ENCODE measurements at places on chromosomes 5 and 9. TPM values are rescaled to one million over a fixed set of nuclear protein-coding genes. Genes with fewer than 3 reads are reported as not detected.

DNA sequence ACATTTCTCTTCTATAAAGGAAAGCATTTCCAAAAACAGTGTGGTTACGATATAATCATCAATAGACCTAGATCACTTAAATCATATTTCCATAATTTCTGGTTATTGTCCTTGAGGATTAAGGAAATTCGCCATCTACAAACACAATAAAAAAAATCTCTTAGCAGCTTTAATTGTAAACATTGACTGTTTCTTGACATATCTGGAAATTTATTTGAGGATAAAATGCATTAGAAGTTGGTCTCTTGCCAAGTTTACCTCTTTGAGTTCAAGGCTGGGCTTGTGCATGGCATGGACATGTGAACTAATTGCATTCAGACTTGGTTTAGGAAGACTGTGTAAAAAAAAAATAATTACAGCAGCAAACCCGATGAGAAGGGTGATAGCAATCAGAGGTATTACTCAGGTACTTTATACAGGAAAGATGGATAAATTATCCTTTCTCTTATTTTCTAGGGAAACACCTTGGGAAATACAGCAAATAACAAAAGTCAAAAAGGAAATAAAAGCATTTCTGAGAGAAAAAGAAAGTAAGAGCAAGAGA, 237.9 kb downstream of the SLF1 start:
- DNase-seq = no peak

The DAB2IP gene
- total RNA-seq = 86.1 TPM

DNA sequence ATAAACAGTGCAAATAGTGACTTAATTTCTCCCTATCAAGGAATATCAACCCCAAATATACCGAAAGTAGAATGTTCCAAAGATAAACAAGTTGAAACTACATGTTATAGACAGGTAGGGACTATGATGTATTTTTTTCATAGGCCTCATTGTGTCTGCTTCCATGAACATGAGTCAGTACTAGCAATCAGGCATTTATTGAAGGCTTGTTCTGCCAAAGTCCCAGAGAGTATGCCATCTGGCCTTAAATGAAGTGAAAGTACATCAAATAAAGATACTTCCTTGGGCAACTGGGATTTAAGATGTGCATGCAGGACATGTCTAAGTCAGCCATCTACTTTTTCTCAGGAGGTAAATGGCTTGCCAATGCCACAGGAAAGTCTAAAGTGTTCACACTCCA, 6.5 kb downstream of the GHR start:
- no peak for DNase-seq

The PGM5 gene
- total RNA-seq = 17.6 TPM

DNA sequence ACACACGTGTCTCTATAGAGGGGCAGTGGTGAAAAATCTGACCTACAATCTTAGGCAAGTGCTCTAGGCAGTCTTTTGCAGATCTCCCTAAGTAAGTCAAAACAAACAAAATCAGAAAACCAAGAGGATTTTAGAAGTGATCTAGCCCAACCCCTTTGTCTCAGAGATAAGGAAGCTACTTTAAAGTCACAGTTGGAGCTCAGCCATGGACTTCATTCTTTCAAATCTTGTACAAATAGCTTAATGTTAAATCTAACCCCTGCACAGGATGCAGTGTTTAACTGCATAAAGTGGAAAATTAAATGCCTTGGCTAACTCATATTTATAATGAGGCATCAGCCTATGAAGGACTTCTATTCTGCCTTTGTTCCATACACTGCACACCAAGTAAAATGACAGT, 135.1 kb upstream of the RFX3 start:
- DNase-seq = no peak

The TNFSF15 gene
- 0.29 TPM for total RNA-seq

- no peak for DNase-seq
Measured at GRCh38 chr5:72325566-72326305, 5.6 kb downstream of the PTCD2 start.

Data from mesenteric fat pad (tissue), 1 donor.